ENCODE measurements at places on chromosomes 11 and 22. TPM values are rescaled to one million over a fixed set of nuclear protein-coding genes. Genes with fewer than 3 reads are reported as not detected.

Gene ZBTB16
- total RNA-seq, result 70.4 TPM

Gene GGT5
- 31.5 TPM for total RNA-seq

Gene SIK2
- total RNA-seq, result 13.7 TPM

Gene DMC1
- total RNA-seq, result 0.56 TPM

Gene BACE1-AS
- 6.9 TPM for total RNA-seq

Gene MGAT3
- not detected for total RNA-seq

Gene CCND1
- total RNA-seq, result 96.6 TPM

- DNase-seq, result no peak
Measured at GRCh38 chr11:58289266-58289665, 21.2 kb upstream of the OR10W1 start.

DNA sequence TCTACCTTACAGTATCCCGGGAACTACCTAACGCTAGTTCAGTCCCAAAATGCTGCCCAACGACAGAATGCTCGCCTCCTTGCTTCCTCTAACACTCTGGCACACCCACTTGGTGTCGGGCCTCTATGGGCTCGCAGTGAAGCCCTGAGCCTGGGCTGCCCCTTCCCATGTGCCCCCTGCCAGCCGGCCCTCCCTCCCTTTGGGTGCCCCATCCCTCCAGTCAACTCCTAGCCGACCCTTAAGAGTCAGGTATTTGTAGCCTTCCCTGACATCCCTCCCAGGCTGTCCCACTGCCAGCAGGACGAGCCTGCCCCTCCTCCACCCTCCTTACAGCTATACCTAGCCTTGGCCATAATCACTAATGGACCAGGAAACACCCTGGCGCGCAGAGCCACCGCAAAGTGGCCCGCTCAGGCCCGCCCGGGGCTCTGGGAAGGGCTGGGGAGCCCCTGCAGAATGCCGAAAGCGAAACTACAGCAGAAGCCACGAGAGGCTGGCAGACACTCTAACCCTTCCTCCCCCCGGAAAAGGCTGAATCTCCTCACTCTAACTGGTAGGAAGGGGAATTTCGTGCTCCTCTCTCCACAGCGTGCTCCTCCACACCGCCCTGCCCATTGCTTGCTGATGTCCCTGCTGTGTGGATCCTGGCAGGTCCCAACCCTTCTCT lies 8.2 kb downstream of the CBX7 start:
- DNase-seq, result peak; percentile 14

- DNase-seq, result no peak
Measured at GRCh38 chr22:44497218-44497904, 672 bp downstream of the RTL6 start.

GRCh38 chr11:121479698-121480238 lies 27.0 kb upstream of the SORL1-AS1 start:
- no peak for DNase-seq

GRCh38 chr22:17562906-17563870 lies at the start of gene SLC25A18:
SLC25A18 (plus strand) TSS chr22:17563498; CDS start chr22:17579945, 16,447 bp downstream.
- no peak for DNase-seq

GRCh38 chr11:46112961-46113607 lies 8.2 kb downstream of the PHF21A start:
- peak; percentile 48 for DNase-seq

- no peak for DNase-seq
Measured at GRCh38 chr11:103963648-103964047, 72.8 kb upstream of the DDI1 start.

GRCh38 chr11:114077482-114078305 lies 18.2 kb downstream of the ZBTB16 start:
- no peak for DNase-seq

- no peak for DNase-seq
Measured at GRCh38 chr22:46195487-46196165, 45.3 kb downstream of the PPARA start.

DNA sequence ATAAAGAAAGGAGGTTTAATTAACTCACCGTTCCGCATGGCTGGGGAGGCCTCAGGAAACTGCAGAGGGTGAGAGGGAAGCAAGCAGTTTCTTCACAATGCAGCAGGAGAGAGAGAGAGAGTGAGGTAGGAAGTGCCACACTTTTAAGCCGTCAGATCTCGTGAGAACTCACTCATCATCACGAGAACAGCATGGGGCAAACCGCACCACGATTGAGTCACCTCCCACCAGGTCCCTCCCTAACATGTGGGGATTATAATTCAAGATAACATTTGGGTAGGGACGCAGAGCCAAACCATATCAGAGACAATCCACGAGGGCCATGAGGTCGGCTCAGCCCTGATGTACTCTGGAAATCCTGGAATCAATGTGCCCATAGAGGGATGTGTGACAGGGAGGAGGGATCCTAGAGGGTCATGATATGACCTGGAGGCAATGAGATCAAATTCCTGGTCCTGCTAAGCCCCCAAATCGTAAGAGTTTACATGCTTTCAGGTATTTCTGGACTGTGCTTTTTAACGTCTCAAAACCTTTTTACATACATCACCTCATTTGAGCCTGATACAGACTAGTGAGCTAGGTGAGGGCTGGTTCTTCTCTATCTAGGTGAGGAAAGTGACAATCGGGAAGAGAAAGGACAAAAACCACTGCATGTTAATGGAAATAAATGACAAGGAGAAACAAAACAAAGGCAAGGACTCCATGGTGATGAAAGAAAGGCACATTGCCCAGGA lies 19.5 kb upstream of the RASSF10 start:
- DNase-seq, result no peak

DNA sequence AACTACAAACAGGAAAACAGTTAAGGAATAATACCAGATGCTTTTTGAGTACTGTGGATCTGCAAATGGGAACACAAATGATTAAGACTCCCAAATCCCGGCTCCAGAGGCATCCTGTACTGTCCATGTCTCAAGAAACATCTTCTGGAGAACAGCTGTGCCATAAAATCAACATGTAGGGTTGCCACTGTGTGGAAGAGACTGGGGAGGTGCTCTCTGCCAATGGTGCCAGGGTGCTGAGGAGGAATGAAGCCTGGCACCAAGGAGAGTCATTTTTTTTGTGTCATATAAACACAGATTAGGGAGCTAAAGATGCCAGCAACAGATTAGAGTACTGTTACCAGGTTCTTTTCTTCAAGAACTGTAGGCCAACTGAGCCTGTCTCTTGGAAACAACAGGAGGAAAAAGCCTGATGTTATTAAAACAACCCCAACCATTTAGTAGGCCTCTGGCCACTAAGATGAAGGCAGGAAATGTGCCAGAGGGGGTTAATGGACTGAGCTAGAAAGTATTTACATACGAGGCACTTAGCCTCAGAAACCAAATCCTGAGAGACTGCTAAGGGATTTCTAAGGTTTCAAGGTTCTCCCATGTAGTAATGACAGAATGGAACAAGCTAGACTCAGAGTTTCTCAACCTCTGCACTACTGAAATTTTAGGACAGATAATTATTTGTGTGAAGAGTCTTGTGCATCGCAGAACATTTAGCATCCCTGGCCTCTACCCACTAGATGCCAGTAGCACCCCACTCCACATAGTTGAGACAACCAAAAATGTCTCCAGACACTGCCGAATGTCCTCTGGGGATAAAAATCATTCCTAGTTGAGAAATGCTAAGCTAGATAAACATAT lies 54.6 kb upstream of the CHRM4 start:
- DNase-seq, result peak; percentile 5

DNA sequence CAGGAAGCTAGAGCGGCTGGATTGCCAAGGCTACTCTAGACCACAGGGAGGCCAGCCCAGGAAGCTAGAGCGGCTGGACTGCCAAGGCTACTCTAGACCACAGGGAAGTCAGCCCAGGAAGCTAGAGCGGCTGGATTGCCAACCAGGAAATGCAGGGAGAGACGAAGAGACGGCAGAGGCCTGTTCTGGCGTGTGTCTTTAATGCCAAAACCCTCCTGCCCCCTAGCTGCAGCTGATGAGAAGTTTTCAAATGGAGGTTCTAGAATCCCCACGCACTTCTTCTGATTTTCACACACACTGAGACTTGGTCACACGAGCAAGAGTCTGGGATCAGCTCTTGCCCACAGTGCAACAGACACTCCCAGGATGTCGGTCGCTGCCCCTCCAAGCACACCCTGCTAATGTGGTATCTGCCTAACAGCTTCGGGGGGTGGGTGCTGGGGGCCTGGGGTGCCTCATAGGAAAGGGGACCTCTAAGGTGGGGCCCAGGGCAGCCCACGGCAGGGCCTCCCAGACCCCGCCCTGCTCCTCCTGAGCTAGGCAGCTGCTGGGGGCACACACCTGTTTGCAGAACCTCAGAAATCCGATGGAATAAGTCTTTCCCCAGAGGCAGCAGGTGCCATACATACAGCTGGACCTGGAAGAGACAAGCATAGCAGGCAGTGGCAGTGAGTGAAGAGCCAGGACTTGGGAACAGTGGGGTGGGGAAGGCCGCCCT lies 28.5 kb downstream of the MAFF start:
- DNase-seq, result peak; percentile 85

- no peak for DNase-seq
Measured at GRCh38 chr11:63572026-63572688, 9.0 kb upstream of the PLAAT2 start.

DNA sequence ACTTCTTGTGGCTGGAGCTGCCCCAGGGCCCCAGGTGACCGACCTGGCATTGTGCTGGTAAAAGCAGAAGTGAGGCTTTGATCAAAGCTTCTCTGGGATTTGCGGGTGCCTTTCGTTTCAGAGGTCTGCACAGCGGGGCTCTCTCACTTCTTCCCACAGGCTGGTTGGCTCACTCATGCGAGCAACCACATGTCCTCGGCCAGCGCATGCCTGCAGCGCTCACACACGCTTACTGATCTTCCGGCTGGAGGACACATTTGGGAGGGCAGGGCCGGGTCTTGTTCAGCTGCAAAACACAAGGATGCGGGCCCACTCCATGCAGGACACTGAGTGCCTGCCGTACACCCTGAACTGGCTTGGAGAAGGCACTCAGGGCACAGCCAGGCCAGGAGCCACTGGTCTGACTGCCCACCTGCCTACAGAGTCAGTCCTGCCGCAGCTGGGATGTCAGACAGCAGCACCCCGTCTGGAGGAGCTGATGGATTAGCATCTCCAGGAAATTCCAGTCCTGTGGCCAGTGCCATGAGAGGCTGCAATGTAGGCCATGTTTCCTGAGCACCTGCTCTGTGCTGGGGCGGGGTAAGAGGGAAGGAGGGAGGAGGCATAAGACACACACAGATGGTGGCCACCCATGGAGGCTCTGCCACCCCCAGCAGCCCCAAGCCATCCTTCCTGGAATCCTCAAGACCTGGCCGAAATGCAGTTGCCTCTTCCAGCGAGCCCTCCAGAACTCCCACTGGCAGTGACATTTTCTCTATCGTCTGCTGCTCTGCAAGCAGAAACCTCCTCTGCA lies 1383.2 kb downstream of the BRD1 start:
- no peak for DNase-seq

DNA sequence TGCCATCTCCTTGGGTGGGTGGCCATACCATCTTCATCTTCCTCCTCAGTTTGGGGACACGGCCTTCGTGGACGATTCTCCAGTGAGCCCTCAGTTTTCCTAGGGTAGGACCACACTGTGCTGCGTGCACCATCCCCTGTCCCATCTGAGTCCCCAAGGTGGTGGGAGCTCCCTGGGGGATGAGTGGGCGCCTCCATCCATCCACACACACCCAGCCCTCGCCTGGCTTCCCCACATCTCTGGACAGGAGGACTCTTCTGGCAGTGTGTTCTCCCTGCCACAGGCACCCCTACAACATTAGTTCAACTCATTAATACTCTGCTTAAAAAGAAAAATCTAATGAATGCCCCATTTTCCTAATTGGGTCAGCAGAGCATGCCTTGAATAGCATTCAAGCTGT lies 408.5 kb downstream of the SHANK2 start:
- DNase-seq, result no peak

GRCh38 chr11:44133335-44133946 lies 38.0 kb downstream of the EXT2 start:
- DNase-seq, result peak; percentile 33

- DNase-seq, result peak; percentile 60
Measured at GRCh38 chr11:119065369-119065768, 2.2 kb upstream of the VPS11 start.

DNA sequence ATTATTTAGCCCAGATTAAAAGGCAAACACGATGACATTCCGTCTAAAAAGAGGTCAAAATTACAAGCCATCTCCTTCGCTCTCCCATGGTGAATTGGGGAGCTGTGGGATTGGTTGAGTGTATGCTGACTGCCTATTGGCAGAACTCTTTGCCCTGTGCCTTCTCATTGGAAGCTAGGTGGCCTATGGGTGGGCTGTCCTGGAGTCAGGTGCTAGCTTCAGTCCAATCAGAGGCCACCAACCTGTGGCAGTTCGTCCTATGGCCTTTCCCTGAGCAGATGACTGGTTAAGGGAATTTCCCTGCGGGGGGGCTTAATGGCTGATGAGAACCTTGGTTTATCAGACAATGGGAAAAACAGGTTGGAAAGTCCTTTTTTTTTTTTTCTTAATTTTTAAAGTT lies 3.2 kb upstream of the MTMR3 start:
- no peak for DNase-seq

DNA sequence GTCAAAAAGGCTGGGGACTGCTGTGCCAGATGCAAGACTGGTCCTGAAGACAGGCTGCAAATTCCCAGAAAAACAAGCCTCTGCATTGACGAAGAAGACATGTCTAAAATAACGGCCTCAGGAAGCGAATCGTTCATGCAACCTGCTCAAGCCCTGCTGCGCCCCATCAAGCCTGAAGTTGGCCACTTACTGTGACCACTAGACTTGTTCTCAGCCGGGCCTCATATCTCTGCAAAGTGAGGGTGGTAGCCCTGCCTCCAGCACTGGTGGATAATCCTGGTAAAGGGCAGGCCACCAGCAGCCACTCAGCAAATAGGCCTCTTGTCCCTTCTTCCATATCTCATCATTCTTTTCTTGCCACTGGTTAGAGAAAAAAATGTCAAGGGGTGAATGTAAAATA lies 11.8 kb downstream of the LTO1 start:
- no peak for DNase-seq

- no peak for DNase-seq
Measured at GRCh38 chr11:131530407-131530806, 160.0 kb downstream of the NTM start.

GRCh38 chr11:71062199-71062598 lies 190.2 kb downstream of the SHANK2 start:
- no peak for DNase-seq

DNA sequence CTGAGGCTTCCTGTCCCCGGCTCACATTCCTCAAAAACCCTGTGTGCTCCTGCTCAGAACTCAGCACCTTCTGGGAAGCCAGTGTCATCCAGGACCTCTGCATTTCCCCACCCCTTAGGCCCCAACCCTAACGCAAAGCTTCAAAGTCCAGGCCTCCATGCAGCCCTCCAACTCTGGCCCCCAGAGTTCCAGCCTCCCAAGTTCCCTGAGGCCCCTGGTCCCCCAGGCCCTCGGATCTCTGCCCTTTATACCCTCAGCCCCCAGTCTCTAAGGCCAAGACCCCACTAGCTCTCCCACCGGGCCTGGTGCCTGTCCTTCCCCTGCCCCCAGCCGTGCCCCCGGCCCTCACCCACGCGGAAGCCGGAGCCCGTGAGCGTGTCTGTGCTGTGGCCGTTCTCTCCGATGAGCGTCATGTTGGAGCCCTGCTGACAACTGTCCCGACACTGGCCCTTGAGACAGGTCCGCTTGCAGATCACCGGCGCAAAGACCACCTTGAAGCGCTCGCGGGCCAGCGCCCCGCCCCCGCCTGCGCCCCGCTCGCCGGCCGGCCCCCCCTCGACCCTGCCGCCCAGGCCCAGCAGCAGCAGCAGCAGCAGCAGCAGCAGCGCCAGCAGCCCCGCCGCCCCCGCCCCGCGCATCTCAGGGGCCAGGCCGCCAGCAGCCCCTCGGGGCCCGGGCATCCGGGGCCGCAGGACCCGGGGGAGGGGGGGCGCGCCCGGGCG lies 718 bp downstream of the LTBP3 start:
- no peak for DNase-seq
